ENCODE measurements at places on chromosomes 5 and 9.

- no peak for DNase-seq
These were observed 596.0 kb downstream of the SEMA5A start for GRCh38 chr5:8949908-8950307.

DNA sequence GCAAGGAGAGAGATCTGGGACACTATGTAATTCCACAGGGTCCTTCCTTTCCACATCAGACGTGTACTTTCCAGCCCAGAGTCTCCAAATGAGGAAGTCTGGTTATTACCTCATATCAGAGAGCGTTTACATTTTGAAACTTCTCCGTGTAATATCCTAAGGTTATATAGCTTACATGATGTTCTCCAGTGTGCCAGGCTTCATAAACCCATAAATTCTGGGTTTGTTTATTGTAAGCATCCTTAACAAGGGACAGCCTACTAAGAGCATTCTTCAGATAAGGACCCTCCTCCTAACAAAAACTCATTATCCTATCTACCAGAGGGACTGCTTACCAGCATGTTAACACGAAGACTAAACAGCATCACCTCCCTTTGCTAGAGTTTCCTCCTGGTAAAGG is 17.9 kb downstream of the SRFBP1 start:
- DNase-seq: no peak

DNA sequence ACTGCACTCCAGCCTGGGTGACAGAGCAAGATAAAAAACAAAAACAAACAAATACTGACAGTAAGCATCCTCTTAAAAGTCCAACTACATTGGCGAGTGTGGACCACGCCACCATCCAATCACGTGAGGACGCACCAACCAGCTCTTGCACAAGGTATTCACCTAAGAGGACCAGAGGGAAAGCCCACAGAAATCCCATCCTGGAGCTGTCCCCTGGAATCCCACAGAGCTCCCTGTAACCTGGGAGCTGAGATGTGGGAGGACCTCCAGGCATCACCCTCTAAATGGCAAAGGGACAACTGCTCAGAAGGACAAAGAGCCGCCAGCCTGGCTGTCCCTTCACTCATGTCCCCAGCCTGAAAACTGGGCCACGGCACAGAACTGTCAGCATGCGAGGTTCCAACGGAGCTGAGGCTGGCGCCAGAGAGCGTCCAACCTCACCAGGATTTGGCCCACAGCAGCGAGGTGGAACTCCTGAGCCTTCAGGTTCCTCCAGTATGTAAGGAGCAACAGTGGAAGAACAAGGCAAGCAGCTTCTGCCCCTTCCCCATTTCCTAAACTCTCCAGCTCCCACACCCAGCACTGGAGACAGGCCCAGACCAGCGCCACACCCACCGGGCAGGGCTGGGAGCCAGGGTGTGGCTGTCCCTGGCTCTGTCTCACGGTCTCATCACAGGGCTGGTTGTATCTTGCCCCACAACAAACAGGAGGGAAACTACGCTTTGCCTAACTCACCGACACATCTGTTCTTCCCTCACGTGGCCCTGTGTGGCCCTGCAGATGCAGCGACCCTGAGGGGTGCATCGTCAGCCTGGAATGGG is 15.2 kb downstream of the IPPK start:
- no peak for DNase-seq

DNA sequence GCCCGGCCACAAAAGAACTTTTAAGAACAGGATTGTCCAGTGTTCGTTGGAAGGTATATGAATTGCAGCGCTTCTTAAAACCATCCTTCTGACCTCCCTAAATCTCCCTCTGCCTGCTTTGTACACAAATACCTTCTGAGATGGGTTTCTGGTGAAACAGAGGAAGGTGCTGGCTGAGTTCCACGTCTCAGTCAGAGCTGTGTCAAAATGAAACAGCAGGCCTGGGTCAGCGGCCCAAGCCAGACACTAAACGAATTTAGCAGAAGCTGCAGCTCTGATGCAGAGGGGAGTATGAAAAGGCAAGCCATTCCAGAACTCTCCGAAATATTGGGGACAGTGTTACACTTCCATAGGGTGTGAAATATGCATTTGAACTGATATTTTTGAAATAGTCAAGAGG is 37.8 kb upstream of the CRB2 start:
- no peak for DNase-seq

DNA sequence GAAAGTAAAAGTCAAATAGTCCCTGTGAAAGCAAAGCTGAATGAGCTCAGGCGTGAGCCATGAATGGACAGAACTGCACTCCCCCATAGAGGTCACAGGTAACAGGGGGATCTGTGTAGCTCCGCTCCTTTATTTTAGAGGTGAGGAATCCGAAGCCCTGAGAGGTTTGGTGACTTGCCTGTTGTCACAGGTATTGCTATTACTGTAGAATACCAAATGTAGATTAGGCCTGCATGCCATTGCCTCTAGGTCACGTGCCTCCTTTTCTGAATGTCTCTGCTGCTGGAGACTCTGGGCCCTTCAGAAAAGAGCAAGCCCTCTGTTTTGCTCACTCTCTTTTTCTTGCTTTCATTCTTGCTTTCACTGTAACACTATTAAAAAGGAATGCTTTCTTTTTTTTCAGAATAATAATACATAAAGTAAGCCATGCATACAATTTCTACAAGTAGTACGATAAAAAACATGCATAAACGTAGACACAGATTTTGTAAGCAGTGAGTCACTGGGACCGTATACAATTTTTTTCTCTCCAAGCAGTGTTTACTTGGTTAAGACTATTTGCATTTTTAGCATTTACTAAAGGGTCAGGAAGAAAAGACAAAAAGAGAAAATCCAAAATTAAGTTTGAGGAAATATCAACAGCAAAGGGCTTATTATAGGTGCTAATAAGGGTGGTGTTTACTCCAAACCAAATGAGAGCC is 568.7 kb upstream of the ADAMTS16 start:
- DNase-seq: no peak

GRCh38 chr5:139657363-139658321 is 9.5 kb downstream of the CXXC5 start:
- DNase-seq: no peak

GRCh38 chr9:73116031-73116430 is 35.6 kb upstream of the ANXA1 start:
- no peak for DNase-seq

DNA sequence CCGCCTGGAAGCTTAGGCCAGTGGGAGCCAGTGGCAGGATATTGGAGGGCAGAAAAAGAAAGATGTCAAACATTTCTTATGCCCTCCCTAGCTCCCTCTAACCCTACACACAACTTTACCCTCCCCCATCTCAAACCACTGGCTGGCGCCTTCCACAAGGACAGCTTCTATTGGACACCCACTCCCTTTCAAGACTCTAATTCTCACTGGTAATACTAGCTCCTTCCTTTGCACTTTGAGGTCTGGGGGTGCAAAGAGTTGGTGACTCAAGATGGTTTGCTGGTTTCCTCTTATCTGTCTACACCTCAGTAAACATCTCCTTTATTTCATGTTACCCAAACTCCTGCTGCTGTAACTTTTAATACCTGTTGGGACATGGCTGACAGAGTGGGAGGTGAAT is 11.6 kb upstream of the ITGA1 start:
- no peak for DNase-seq

GRCh38 chr5:40904205-40904993 is 4.9 kb upstream of the C7 start:
- no peak for DNase-seq

DNA sequence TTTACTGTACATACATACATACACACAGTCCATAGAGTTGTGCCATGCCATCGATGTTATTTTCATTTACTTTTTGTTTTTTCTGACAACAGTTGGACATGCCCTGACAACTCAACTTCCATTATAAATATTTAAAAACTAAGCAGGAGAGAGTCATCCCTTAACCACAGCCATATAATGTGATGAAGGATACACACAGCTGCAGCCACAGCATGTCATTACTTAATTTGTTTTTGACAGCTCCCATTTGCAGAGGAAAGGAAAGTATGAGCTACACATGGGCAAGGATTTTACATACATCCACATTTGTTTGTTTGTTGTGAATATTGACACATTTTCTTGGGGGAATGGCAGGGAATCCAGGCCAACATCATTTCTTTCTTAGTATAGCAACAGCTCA is 91.5 kb upstream of the TUT7 start:
- DNase-seq: no peak

GRCh38 chr5:72510610-72511181 is 3.5 kb upstream of the ZNF366 start:
- DNase-seq: no peak

DNA sequence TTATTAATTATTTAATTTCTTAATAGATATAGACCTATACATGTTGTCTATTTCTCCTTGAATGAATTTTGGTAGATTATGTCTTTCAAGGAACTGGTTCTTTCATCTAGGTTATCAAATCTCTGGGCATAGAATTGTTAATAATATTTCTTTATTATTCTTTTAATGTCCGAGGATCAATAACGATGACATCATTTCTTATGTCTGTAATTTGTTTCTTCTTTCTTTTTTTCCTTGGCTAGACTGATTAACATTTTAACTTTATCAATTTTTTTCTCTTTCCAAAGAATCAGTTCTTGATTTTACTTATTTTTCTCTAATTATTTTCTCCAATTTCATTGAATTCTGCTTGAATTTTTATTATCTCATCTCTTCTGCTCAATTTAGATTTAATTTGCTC is 156.0 kb downstream of the ISL1 start:
- DNase-seq: no peak

DNA sequence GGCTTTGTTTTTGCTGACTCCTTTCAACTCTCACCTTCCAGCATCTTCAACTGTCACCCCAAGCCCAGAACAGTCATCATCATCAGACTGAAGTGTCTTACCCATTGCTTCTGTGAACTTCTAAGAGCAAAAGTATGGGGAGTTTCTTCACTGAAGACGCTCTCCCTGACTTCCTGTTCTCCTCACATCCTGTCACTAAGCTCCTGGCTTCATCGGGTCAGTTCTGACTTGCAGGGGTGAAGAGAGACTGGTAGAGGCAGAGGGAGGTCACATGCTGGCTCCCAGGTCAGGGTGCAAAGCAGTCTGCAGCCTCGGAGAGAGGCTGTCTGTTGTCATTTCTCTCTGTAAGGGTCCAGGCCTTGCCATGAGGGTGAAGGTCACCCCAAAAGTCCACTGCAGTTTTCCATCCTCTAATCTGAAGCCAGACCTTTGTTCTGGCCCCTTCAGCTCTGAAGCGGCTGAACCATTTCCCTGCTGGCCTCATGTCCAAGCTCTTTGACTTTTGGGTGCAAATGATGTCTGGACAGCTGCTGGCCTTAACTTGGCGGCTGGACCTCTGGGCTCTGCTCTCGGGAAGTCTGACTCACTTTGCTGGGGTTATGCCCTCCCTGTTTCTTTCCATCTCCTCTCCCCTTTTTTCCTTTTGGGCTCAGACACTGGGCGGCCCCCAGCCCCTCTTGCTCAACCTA is 305.0 kb downstream of the RAB3C start:
- no peak for DNase-seq

GRCh38 chr5:92337772-92338234 is 954.7 kb upstream of the ARRDC3 start:
- no peak for DNase-seq

- DNase-seq: no peak
These were observed 659.8 kb upstream of the KLF4 start for GRCh38 chr9:108149326-108149725.

DNA sequence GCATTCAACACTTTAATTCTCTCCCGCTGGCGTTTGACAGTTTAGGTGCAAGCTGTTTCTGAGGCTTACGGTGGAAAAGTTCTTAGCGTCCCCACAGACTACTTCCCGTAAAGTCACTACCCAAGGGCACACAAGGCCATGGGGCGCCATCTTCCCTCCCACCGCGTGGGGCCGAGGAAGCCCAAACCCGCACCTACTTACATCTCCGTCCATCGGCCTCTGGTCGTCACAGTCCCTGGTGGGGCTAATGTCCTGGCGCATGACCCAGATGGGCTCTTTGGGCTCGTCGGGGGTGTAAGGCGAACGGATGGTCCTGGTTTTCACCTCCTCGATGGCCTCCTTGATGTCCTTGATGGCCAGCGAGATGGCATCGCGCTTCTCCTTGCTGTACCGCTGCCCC is 156.4 kb downstream of the APBA1 start:
- no peak for DNase-seq

GRCh38 chr9:100653643-100654334 is 75.9 kb downstream of the CAVIN4 start:
- no peak for DNase-seq

DNA sequence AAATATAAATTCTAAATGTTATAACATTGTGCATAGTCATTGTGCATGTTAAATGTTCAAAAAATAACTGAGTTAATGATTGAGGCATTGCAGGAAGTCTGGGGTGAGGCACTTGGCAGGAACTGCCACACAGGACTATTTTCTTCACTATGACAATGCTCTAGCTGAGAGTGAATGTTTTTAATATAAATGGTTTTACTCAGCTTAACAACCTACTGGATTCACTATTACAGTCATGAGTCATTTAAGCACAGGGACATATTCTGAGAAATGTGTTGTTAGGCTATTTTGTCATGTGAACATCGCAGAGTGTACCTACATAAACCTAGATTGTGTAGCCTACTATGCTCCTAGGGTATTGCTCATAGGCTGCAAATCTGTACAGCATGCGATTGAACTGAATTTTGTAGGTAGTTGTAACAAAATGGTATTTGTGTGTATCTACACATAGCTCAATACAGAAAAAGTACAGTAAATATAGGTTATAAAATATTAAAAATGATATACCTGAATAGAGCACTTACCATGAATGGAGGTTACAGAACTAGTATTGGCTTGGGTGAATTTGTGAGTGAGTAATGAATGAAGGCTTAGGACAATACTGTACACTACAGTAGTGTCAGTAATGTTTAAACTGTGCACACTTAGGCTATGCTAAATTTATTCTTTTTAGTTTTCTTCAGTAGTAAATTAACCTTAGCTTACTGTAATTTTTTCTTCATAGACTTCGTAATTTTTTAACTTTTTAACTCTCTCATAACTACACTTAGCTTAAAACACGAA is 346.1 kb upstream of the PTGER4 start:
- no peak for DNase-seq

DNA sequence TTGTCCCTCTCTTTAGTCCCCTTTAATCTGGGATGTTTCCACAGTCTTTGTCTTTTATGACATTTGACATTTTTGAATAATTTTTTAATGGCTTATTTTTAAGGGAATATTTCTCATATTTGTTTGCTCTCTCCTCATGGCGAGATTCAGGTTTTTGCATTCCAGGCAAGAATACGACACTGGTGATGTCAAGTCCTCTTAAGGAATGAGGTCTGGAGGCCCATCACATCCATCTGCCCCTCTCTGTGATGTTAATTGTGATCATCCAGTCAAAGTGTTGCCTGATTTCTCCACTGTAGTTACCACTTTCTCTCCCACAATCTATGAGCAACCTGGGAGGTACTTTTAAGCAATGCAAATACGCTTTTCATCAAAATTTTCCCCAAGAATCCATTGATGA is 193.2 kb downstream of the MAST4 start:
- no peak for DNase-seq

- no peak for DNase-seq
These were observed 82.0 kb upstream of the TRIM32 start for GRCh38 chr9:116605060-116605459.

DNA sequence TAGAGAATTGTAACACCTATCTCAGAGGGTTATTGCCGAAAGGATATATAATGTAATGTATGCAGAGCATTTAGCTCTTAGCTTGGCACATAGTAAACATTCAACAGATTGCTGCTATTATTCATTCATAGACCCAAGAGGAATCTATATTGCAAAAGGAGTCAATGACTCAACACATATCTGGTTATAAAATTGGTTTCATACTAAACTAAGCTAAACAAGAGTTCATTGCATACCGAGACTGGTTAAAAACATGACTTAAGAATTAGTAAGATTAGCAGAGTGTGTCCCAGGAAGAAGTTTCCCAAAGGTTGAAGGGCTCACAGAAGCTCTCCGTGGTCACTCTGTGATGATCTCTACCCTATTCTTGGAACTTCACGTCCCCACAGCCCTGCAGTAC is 339.6 kb upstream of the CCNH start:
- DNase-seq: no peak

- no peak for DNase-seq
These were observed 36.7 kb upstream of the GABBR2 start for GRCh38 chr9:98745470-98745869.
